ENCODE measurements at places on chromosomes 12 and 14. TPM values are rescaled to one million over a fixed set of nuclear protein-coding genes. Genes with fewer than 3 reads are reported as not detected.

DNA sequence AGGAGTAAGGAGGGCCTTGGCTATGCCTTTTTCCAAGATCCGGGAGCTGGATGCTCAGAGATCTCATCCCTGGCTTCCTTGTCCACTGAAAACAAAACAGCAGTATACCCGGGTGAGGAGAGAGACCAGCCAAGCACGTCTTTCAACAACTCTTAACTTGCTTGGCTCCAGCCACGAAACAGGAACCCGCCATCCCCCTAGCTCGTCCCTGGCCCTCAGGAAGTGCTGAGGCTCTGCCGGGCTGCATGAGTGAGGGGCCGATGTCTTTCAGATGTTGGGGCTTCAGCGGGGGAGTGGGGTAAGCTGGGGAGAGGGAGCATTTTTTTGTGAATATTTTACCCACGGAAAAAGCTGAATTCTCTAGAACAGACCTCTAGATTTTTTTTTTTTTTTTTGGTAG, 231.1 kb downstream of the CACNA1C start:
- no peaks in the 10 kb centered on the region for H3K4me1 ChIP-seq
- H3K36me3 ChIP-seq: no peaks in the 10 kb centered on the region
- H3K27me3 ChIP-seq: no peaks in the 10 kb centered on the region
- DNase-seq: no peak
- no peak overlapping the region for H3K27ac ChIP-seq

DNA sequence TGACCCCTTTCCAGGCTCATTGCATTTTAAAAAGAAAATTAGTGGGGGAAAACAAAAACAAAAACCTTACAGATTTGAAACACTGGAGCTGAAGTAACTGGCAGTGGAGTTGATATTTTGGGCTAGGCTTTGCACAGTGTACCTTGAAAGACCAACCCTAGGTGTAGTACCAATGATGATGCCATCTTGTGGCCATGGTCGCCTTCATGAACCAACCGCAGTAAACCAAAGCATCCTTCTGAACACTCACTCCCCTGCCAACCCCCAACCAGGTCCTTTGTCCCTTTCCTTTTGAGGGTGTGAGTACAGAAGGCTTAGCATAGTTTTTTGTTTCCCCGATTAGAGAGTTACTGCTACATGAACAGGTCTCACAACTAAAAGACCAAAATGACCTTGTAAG, 5.9 kb downstream of the TOMM20L start:
- no peaks in the 10 kb centered on the region for H3K4me1 ChIP-seq
- H3K27me3 ChIP-seq: peaks cover 13% of the 10 kb centered on the region
- no peaks in the 10 kb centered on the region for H3K36me3 ChIP-seq

GRCh38 chr12:52164624-52165023, 27.2 kb downstream of the KRT80 start:
- H3K27ac ChIP-seq: no peak overlapping the region
- no peak overlapping the region for H3K4me3 ChIP-seq
- H3K36me3 ChIP-seq: no peaks in the 10 kb centered on the region
- DNase-seq: no peak
- no peaks in the 10 kb centered on the region for H3K27me3 ChIP-seq

DNA sequence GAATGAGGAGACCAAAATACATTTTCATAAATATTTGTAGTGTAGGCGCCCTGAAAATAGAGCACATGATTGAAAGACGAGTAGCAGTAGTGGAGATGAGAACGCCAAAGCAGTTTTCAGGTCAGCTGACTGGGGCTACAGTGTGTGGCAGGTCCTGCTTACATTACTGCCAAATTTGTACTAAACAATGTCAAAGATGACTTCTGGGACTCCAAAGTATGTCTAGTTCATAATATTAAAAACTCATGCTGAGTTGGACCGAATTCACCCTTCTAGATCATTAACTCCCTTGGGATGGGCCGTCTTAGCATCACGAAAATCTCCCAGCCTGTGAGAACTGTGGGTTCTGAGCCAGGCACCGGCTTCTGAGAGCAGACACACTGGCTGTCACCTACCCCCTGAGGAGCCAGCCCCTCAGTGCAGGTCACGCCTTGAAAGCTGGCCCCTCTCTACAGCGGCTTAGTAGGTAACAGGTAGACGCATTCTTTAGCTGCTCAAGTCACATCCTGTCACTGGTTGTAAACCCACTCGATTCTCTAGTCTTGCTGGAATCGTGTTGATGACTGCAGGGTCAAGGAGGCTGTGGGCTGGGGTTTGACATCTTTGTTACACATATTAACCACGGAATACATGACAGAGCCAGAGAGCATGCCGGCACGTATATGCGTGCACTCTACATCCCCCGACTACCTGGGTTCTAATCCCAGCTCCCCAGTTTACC, 210.4 kb downstream of the ETV6 start:
- H3K27ac ChIP-seq: no peak overlapping the region
- H3K4me1 ChIP-seq: peaks cover 43% of the 10 kb centered on the region
- no peaks in the 10 kb centered on the region for H3K36me3 ChIP-seq
- H3K27me3 ChIP-seq: no peaks in the 10 kb centered on the region
- DNase-seq: no peak
- no peak overlapping the region for H3K4me3 ChIP-seq

- no peak overlapping the region for H3K4me3 ChIP-seq
- H3K36me3 ChIP-seq: no peaks in the 10 kb centered on the region
- no peak overlapping the region for H3K27ac ChIP-seq
- no peak for DNase-seq
- H3K4me1 ChIP-seq: peaks cover 9% of the 10 kb centered on the region
Observed at GRCh38 chr12:24718617-24719016, 230.3 kb downstream of the BCAT1 start.

- no peak overlapping the region for H3K4me3 ChIP-seq
- peaks cover 18% of the 10 kb centered on the region for H3K27me3 ChIP-seq
- H3K4me1 ChIP-seq: peaks cover 27% of the 10 kb centered on the region
- no peak overlapping the region for H3K27ac ChIP-seq
Observed at GRCh38 chr12:131620946-131621681, 89.8 kb upstream of the SFSWAP start.

The GLIPR1L1 gene
- not detected for total RNA-seq

The AQP6 gene
- 0.12 TPM for total RNA-seq

DNA sequence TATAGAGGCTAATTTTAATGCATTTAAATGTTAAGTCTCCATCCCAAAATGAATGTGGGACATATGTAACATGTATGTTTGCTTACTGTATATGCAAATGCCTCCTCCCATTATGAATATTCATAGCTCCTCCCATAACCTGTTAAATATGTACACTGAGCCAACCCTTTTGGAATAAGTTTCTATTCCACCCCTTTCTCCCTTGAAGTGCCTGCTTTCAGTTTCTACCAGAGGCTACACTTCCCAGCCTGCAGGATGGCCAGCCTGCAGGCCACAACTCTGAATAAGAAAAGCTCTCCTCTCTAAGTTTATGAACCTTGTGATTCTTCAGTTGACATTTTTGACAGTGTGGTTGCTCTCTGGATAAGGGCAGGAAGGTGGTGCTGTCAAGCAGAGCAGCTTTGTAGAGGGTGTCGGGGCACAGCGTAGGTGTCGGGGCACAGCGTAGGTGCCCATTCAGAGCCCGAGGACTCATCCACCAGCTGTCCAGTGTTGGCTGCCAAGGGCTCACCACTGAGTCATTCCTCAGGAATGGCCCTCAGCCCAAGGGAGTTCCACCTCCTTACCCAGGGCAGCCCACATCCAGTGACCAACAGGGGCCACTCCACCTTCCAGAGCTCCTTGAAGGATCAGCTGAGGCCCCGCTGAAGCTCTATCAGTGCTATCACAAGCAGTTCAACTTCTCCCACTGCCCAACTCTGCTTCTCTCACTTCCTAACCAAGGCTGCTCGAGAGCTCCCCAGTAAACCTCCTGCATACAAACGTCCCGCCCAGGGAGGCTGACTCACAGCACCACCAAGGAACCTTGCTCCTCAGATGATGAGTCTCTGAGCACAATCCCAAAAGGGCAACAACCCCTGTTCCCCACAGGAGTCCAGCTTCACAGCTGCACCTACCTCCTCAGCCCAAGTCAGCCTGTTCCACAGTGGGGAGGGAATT, 31.4 kb downstream of the VWF start:
- no peaks in the 10 kb centered on the region for H3K36me3 ChIP-seq
- H3K27me3 ChIP-seq: no peaks in the 10 kb centered on the region

The GPD1 gene
- total RNA-seq: 1.4 TPM

The GPR132 gene
- total RNA-seq: 0.22 TPM

- H3K36me3 ChIP-seq: no peaks in the 10 kb centered on the region
- peak; percentile 31 for DNase-seq
- H3K27ac ChIP-seq: no peak overlapping the region
- H3K4me3 ChIP-seq: peak overlapping the region; percentile 99
Observed at GRCh38 chr12:67647181-67647798, 1.3 kb upstream of the DYRK2 start.

The AVPR1A gene
- total RNA-seq: 0.04 TPM

- peaks cover 5% of the 10 kb centered on the region for H3K4me1 ChIP-seq
- no peak overlapping the region for H3K4me3 ChIP-seq
- no peaks in the 10 kb centered on the region for H3K27me3 ChIP-seq
- no peak for DNase-seq
Observed at GRCh38 chr12:110224379-110225304, 56.4 kb upstream of the ATP2A2 start.

DNA sequence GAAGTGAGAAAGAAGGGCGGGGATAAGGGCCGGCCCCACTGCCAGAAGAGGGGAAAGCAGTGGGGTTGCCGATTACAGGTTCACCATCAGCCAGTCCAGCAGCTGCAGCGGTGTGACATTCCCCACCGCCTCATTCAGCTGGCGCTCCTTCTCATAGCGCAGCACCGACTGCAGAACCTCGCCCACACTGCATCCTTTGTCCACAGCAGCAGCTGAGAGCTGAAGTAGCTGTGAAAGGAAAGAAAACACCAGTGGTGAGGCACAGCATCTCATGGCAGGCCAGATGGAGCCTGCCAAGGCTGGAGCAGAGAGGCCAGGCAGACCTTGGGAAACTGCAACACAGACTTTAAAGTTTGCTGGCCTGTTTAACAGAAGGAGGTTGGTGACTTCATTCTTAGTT, 33.2 kb downstream of the AKAP3 start:
- H3K4me1 ChIP-seq: no peaks in the 10 kb centered on the region
- no peaks in the 10 kb centered on the region for H3K27me3 ChIP-seq
- H3K27ac ChIP-seq: no peak overlapping the region
- H3K36me3 ChIP-seq: no peaks in the 10 kb centered on the region
- no peak overlapping the region for H3K4me3 ChIP-seq

The KRT3 gene
- not detected for total RNA-seq

DNA sequence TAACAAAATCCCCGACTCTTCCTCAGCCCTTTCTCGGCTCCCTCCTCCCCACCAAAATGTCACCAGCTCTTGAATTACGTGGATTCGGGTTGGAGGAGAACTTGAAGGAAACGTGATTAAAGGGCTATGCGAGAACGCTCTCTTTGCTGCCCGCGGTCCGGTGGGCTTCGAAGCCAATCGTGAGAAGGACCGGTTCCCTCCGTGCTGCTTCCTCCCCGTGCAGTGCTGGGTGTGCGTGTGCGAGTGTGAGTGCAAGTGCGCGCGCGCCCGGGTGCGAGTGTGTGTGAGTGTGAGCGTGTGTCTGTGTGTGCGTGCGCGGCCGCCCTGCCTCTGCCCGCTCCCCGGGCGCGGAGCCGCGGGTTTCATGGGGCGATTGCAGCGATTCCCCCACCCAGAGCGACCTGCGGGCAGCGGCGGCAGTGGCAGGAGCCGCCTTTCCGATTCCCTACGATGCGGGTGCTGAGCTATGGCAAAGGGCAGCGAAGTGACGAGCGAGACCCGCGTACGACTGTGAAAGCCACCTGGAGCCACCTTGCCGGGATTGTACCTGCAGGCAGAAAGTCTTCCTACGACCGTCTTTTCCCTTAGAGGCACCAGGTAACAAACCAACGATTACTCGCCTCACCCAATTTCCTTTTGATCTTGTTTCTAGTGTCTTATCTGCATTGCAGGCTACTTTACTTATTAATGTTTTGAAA, 1.4 kb downstream of the LRFN5 start:
- H3K36me3 ChIP-seq: no peaks in the 10 kb centered on the region
- peak; percentile 44 for DNase-seq
- peaks cover 15% of the 10 kb centered on the region for H3K4me1 ChIP-seq
- H3K27me3 ChIP-seq: peaks cover 98% of the 10 kb centered on the region
- H3K27ac ChIP-seq: no peak overlapping the region

The P2RX2 gene
- 0.15 TPM for total RNA-seq

- H3K27ac ChIP-seq: no peak overlapping the region
- H3K27me3 ChIP-seq: no peaks in the 10 kb centered on the region
- peaks cover 15% of the 10 kb centered on the region for H3K4me1 ChIP-seq
- DNase-seq: no peak
- H3K36me3 ChIP-seq: no peaks in the 10 kb centered on the region
- no peak overlapping the region for H3K4me3 ChIP-seq
Observed at GRCh38 chr14:92496191-92496857, 17.3 kb upstream of the RIN3 start.

The STAT2 gene
- total RNA-seq: 105 TPM

GRCh38 chr14:72600551-72601330, 293.2 kb downstream of the DPF3 start:
- H3K36me3 ChIP-seq: no peaks in the 10 kb centered on the region
- no peaks in the 10 kb centered on the region for H3K27me3 ChIP-seq
- peaks cover 5% of the 10 kb centered on the region for H3K4me1 ChIP-seq
- H3K4me3 ChIP-seq: no peak overlapping the region
- DNase-seq: peak; percentile 6
- H3K27ac ChIP-seq: no peak overlapping the region

- H3K4me3 ChIP-seq: no peak overlapping the region
- H3K4me1 ChIP-seq: peaks cover 5% of the 10 kb centered on the region
- peaks cover 30% of the 10 kb centered on the region for H3K27me3 ChIP-seq
- no peaks in the 10 kb centered on the region for H3K36me3 ChIP-seq
- peak; percentile 90 for DNase-seq
- no peak overlapping the region for H3K27ac ChIP-seq
Observed at GRCh38 chr14:101961011-101961721, 3.2 kb upstream of the DYNC1H1 start.

The MAX gene
- 22.2 TPM for total RNA-seq

The USP15 gene
- 36.0 TPM for total RNA-seq

GRCh38 chr14:92751819-92752218, 3.4 kb upstream of the LGMN start:
- DNase-seq: peak; percentile 57
- H3K27me3 ChIP-seq: no peaks in the 10 kb centered on the region
- no peaks in the 10 kb centered on the region for H3K36me3 ChIP-seq
- H3K4me3 ChIP-seq: no peak overlapping the region
- H3K4me1 ChIP-seq: peaks cover 9% of the 10 kb centered on the region
- no peak overlapping the region for H3K27ac ChIP-seq

- no peaks in the 10 kb centered on the region for H3K36me3 ChIP-seq
- no peak overlapping the region for H3K27ac ChIP-seq
- no peak for DNase-seq
- peaks cover 7% of the 10 kb centered on the region for H3K4me1 ChIP-seq
- H3K4me3 ChIP-seq: no peak overlapping the region
- no peaks in the 10 kb centered on the region for H3K27me3 ChIP-seq
Observed at GRCh38 chr12:104641862-104642261, 185.1 kb downstream of the CHST11 start.

The LRIG3 gene
- 67.5 TPM for total RNA-seq

The GSG1 gene
- not detected for total RNA-seq

Data from neural progenitor cell (in vitro differentiated cells).